IMR-90 (cell line): ENCODE measurements at places on chromosomes 1 and 21.

DNA sequence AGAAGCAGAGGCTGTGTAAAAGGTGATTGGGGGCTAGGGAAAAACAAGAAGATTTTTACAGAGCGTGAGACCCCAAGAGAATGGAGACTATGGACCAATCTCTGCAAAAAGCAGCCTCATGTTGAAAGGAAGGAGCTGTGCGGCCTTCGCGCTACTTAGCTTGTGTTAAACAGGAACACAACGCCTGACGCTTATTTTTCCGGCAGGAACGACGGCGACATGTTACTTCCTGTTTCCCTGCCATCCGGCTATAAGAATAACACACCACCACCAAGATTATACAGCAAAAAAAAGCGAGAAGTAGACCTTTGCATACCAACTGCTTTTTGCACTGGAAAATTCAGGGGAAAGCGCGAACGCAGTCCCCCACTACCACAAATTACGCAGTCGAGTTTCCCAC, 272.7 kb downstream of the FAM72C start:
- DNase-seq: no peak

- DNase-seq: peak; percentile 33
Measured at GRCh38 chr1:53089478-53090226, 27.6 kb downstream of the PODN start.

- DNase-seq: peak; percentile 41
Measured at GRCh38 chr1:116521186-116521585, 49.6 kb downstream of the CD58 start.

- peak; percentile 95 for DNase-seq
Measured at GRCh38 chr1:218480588-218481099, 135.5 kb downstream of the TGFB2 start.

GRCh38 chr1:234628089-234628488, 18.1 kb upstream of the IRF2BP2 start:
- DNase-seq: peak; percentile 90

GRCh38 chr1:219419065-219419464, 193.8 kb downstream of the ZC3H11B start:
- DNase-seq: no peak

DNA sequence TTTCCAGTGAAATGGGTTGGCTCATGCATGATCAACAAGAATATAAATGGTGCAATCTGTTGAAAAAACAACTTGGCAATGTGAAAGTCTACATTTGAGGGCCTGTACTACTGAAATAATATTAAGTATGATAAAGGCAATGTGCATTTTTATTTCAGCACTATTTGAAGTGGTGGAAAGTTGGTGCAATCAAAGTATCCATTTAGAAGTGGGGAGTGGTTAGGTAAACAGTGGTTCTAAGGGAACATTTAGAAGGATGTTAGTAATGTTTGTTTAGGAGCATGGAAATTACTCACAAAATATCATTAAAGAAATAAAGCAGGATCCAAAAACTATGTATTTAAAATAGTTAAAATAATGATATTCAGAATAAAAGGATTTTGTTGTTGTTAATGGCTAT, 60.2 kb downstream of the CHRM3 start:
- no peak for DNase-seq

GRCh38 chr1:234499119-234499942, 20.4 kb upstream of the TARBP1 start:
- DNase-seq: peak; percentile 86

GRCh38 chr1:33036051-33036525, 595 bp downstream of the AK2 start:
- DNase-seq: peak; percentile 19

DNA sequence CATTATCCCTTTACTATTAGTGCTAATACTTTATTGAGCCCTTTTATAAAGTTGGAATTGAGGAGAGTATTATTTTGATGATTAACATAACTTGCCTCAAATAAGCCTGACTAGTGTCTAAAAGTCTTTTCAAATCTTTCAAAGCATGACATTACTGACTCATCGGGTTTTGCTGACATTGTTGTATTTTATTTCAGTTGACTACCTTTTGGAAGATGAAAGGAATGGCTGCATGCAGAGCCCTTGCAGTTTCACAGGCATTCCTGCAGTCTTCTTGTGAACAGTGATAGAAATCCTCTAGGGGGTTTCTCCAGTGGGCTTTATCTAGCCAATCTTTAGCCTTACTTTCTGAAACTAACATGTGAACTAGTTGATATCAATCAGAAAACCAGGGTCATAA, 43.0 kb upstream of the TMEM61 start:
- peak; percentile 39 for DNase-seq

DNA sequence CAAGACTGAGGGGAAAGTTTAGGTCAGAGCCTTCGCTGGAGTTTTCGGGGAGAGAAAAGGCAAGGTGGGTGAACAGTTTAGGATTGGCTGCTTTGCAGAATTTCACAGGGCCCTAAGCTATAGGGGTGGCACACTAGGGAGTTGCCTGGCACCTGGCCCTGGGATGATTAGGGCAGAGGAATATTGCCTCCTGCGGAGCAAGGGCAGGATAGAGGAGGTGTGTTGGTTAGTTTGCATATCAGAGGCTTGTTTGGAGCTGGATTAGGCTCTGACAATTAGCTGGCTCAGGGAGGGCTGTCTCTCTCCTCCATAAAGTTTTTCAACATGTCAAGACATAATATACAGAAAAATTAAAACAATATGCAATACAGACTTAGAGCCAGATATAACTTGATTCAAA, 436.4 kb downstream of the DISC1 start:
- no peak for DNase-seq

DNA sequence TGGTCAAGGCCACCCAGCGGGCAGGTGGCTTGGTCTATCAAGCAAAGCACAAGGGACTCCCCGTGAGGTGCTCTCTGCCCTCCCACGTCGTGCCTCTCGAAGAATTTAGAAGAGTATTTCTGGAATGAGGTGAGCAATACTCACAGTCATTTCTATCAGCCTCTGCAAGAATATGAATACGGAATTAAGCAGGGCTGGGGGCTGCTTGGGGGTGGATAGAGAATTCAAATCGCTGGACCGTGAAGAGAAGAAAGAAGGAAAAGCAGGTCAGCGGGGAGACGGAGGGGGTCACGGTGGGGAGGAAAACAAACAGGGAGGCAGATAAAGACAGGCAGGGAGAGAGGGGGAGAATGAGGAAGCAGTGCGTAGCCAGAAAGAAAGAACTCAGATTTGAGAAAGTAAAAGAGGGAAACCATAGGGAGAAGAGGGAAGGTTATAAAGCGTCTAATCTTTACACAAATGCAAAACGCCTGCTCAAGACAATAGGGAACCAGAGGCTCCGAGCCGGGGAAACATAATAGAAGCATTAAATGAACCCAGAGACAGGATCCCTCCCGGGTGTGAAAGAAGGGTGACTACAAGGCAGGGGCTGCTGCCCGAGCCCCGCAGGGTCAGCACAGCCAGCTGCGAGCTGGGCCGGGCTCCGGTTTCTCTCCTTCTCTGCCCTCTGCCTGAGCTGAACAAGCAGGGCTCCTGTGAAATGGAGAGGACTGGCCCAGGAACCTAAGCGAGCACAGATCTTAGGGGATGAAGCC, 2.1 kb upstream of the EDN2 start:
- DNase-seq: peak; percentile 59

GRCh38 chr1:112714313-112715263, 544 bp downstream of the PPM1J start:
- no peak for DNase-seq

DNA sequence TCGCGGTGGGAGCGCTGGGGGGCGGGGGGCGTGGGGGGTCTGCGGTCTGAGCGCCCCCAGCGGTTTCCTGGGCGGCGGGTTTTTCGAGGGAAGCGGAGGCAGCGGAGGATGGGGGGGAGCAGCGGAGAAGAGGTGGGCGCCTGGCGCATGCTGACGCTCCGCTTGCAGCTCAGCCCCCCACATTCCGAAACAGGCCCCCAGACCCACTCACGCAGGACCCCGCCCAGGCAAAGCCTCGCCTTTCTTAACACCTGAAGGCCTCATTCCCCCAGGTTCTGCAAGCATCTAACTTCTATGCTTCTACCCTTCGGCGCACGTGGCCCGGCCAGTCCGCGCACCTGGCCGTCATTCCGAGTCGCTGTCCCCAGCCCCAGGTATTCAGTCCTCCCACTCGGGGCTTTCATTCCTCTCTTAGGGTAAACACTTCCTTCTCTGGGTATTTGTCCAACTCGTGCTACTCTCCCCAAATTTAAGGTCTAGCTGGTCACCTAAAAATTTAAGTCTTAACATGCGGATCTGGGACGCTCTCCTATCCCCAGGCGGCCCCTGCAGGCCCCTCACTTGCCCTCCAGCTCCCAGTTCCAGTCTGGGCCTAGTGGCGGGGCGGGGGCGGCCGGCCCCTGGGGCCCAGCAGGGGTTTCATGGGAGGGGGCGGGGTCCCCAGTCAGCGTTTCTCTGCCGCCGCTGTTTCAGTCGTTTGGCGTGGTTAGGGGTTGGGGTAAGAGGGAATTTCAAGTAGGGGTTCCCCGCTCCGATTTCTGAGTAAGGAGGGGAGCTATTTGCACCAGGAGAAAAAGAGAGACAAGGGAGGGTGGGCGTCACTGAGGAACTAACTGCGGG, 2.8 kb upstream of the ZBTB7B start:
- no peak for DNase-seq

- DNase-seq: no peak
Measured at GRCh38 chr1:193030280-193030679, 28.9 kb downstream of the UCHL5 start.

GRCh38 chr1:118984722-118985639, 3.2 kb downstream of the TBX15 start:
- no peak for DNase-seq

DNA sequence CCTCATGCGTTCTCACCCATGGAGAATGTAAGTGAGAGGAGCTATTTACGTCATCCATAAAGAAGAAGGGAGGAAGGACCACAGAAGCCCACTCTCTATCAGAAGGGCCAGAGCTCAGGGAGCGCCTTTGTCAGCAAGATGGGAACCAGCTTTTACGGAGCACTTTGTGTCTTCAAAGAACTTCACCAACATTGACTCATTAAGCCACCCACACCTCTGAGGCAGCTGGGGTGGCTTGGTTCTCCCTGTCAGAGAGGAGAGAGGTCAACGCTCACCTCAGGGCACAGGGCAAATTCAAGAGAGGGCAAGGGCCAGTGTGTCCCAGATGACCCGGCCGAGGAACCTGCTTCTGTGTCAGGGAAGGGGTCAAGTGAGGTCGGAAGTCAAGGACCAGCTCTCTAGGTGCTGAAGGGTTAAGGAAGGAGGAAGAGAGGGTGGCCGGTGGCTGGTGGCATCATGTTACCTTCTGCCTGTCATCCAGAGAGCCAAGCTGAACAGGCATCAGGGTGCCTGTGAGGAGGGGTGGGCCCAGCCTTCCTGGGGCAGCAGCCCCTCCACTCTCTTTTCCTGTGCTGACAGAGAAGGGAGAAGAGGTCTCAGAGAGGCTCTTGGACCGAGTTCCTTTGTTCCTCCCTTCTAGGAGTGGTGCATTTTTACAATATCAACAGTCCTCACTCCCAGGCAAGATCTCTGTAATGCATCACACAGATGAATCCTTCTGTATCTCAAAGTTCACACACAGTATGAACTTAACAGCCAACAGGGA, 109.0 kb downstream of the ETS2 start:
- DNase-seq: peak; percentile 29

- DNase-seq: no peak
Measured at GRCh38 chr1:7784492-7785071, 491 bp downstream of the PER3 start.

DNA sequence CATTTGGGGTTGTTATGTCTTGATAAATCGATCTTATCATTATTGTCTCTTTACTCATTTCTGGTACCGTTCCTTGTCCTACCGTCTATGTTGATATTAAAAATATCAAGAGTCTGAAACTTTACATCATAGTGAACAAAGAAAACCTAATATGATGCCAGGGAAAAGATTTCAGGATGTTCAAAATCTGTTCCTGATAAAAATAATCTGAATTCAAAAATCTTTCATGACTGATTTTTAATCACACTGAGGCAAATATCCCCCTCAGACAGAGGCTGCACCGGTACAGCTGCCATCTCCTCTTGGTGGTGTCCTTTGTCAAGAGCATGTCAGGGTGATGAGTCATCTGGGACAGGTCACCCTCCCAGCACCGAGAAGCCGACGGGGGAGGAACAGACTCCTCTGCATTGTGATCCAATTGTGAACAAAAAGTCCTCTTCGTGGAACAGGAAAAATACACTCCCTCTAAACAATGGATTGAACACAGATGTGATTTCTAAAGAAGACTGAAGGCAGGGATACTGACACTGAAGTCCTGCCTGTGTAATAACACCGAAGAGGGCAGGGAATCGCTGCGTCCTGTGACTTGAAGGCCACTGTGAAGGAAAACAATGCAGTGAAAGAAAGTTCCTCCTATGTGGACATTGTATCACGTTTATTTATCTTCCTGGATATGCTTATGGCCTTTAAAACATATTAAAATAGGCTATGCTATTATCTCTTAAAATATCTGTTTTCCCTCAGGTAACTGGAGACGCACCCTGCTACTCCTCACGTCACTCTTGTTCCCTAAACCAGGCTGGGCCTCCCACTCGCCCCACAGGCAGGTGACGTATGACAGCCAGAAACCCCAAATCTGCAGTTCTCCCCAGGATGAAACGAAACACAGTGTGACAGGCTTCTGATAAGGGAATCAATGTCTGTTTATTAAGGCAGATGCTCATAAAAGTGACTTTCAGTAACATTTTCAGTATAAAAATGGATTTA, 4.3 kb upstream of the SPATC1L start:
- DNase-seq: peak; percentile 58

DNA sequence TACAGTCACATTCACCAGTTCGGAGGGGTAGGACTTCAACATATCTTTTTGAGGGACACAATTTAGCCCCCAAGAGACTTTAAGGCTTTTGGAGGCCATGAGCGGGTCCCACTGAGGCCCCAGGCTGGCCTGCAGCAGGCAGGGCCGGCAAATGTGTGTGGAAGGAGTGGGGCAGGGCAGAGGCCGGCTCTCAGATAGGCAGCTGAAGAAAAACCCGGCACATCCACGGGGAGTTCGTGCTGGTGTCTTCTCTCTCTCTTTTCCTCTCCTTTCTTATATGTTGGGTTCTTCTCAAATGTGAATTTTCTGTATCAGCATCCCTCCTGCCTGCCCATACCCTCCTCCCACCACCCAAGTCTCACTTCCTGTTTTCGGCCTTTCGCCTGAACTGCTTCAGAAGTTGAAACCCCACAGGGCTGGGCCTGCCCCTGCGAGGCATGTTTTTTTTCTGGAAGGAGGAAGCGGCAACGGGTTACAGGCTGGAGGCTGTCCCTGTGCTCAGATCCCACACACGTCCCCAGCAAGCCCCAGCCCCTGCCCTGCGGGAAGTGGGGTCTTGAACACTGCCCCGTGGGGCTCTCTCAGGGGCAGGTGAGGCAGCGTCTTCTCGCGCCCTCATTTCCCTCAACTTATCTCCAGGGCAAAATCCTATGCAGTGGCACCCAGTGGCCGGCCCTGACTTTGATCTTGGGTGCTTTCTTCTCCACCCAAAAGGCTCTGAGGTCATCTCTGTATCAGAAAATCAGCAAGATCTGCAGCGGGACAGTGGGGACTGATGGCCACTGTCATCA, 9.7 kb upstream of the UMODL1 start:
- DNase-seq: no peak

- DNase-seq: no peak
Measured at GRCh38 chr1:44114098-44114497, 4.5 kb upstream of the KLF17 start.

DNA sequence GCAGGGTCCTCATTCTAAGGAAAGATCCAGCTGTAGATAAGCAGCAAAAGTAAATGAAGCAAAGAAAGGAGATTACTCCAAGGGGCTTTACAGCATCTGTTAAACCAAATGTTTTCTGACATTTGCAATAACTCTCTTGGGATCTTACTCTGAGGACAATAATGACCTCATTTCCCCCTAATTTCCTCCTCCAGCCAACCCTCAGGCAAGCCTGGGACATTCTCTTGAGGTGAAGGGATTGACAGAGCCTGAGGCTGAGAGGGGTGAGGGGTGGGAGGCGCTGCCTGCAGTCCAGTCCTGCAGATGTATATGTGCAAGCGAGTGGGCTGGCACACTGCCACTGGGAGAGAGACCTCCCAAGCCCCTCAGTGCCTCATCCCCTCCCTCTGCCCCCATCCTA, 40.5 kb upstream of the NEK2 start:
- no peak for DNase-seq
